ENCODE measurements at places on chromosomes 5 and 9. TPM values are rescaled to one million over a fixed set of nuclear protein-coding genes. Genes with fewer than 3 reads are reported as not detected.

PKN3 gene
- total RNA-seq = 0.33 TPM

SPINK9 gene
- not detected for total RNA-seq

- DNase-seq = no peak
Observed at GRCh38 chr9:83469722-83470121, 68.5 kb downstream of the FRMD3 start.

SMIM32 gene
- total RNA-seq = not detected

PHF24 gene
- total RNA-seq = 0.67 TPM

- DNase-seq = no peak
Observed at GRCh38 chr5:83044926-83045325, 32.3 kb downstream of the TMEM167A start.

DNA sequence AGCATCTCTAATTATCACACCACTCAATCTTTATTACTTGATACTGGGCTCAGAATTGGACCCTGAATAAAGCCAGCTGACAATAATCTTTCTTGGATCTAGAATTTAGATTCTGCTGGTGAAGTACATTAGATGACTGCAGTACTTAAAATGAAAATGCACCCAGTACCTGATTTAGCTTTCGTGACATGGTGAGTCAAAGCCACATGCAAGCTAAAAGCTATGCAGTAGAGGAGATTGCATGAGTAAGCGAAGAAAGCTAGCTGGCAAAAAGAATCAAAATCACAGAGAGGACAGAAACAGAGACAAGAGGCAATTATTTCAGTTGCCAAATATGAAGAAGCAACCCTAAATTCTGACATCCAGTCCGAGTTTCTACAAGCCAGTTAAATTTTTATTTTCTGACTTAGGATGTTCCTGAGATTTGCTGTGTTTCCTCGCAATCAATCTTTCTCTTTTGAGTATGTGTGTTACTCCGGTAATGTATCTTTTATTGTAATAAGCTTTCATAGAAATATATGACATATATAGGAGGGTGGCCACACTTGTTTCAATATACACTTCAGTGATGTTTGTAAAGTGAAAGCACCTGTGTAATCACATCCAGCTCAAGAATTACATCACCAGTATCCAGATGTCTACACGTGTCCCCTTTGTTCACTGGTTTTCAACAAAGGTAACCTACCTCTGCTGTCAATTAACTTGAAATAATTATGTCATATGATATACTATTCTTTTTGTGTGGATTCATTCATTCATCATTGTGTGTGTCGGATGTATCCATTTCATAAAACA is 101.7 kb downstream of the CDH18 start:
- peak; percentile 76 for DNase-seq

DNA sequence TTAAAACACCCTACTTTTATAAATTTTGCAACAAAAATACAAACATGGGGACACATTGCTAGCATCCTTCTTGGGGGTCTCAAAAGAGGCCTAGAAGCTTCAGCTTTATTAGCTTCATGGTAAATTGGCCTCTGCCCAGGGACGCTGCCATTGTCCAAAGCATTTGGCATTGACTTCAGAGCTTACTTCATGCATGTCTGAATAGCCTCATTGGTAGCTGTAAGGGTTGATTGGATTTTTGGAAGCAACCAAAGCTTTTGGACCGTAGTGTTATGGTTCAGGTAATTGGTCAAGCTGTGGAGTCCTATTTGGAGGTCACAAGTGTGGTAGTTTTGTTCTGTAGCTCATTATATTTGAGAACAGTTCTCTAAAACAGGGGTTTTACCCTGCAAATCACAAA is 411.7 kb upstream of the SLC24A2 start:
- no peak for DNase-seq

CCL27 gene
- not detected for total RNA-seq

- peak; percentile 95 for DNase-seq
Observed at GRCh38 chr9:128635266-128636023, 21.2 kb downstream of the DYNC2I2 start.

DNA sequence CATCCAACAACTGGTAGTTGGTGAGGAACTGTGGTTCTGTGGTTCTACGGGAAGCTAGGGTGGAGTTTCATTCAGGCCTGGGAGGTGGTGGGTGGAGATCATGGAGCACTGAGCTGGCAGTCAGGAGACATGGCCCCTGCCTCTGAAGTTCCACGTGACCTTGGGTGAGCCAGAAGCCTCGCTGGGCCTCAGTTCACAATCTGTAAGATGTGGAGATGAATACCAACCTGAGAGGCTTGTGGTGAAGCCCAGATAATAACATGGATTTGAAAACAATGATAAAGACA is 177.9 kb downstream of the MACROH2A1 start:
- DNase-seq = no peak

DNA sequence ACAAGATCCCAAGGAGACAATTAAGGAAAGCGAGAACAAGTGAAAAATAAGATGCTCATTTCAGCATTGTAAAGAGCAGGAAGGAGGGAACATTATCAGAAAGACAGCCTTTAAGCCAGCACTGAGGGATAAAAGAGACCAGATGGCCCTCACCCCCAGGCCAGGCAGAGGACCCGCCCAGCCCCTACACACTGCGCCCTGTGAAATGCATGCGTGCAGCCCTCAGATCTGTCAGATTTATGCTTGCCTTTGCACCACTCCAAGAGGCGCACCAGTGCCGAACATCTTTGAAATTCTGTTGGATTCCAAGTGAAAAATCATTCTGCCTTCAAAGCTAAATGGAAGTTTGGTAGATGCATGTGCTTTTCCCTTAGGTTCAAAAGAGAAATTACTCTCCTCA is 378.0 kb downstream of the MLLT3 start:
- no peak for DNase-seq

SLC6A19 gene
- not detected for total RNA-seq

DNA sequence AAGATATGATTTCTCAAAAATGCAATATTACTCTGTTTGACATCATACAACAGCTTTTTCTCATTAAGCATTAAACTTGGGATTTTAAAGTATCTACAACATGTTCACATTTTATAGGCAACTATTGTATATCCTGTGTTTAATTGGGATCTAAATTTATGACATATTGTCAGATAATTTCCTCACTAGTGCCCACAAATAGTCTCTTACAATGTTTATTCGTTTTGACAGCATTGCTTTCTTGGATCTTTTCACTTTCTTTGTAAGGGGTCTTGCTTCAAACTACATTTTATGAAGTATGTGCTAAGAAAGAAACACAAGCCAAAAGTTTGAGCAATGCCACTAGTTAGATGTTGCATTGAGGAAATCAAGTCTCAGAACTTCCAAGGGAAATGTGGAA is 285.1 kb downstream of the TMEM167A start:
- DNase-seq = no peak

DNA sequence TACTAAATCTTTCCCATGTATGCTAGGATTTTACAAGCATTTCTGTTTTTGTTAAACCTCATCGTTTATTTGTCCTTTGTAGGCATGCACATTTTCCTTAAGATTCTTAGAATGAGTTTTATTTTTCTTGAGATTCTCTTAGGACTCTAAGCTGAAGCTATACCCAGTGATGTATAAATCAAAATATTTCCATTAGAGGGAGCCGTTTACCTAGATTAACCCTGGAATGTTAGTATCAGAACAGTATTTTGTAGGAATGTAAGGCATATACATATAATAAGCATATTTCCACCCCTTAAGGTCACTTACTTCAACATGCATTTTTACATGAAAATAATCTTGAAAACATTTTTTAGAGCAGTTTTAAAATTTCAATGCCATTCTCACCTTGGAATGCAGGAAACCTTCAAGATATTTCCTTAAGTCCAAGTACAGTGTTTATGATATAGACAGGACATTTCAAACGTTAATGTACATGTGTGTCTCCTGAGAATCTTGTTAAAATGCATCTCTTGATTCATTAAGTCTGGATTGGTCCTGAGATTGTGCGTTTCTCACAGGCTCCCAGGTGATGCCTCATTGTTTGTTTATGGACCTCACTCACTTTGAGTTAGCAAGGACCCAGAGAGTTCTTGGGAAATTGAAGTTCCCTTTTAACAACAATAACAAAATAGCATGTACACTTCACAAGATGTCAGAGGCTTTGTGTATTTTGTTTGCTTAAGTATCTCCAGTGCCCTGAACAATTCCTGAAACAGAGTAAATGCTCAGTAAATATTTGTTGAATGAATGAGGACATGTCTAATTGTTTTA is 34.9 kb upstream of the FCHO2 start:
- peak; percentile 26 for DNase-seq

DNA sequence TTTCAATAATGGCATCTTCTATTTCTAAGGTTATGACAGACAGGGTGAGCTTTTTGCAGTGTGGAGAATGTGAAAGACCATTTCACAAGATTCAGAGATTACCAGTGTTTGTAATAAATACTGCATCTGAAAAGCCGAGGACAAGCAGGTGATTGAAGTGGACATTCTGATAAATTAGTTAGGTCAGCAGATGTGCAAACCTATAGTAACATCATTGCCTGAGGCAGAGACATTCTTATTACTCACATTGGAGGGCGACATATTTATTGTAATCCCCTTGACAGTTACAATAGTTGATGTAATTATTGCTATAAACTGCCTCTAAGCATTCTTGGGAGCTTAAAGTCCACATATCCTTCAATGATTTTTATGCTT is 3.3 kb downstream of the RASGRF2 start:
- no peak for DNase-seq

GRCh38 chr5:82986404-82986803 is 90.8 kb downstream of the TMEM167A start:
- no peak for DNase-seq

- DNase-seq = peak; percentile 64
Observed at GRCh38 chr9:135902655-135903357, 4.5 kb downstream of the CAMSAP1 start.

DNA sequence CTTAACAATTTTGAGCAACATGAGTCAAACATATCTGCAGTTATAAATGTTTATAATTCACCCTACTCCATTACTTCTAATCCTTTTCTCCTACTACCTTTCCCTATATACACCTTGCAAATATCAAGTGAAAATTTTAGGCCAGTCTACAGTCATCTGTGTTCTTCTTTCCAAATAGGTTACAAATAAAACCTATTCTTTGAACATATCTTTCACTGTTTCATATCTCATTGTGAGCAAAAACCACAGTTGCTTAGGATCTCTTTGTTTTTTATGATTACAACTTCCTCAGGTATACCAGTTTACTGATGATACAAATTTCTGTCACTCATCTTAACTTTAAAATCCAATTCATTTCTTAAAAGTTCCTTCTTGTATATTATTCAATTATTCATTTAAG is 34.4 kb downstream of the RFX3 start:
- no peak for DNase-seq

DNA sequence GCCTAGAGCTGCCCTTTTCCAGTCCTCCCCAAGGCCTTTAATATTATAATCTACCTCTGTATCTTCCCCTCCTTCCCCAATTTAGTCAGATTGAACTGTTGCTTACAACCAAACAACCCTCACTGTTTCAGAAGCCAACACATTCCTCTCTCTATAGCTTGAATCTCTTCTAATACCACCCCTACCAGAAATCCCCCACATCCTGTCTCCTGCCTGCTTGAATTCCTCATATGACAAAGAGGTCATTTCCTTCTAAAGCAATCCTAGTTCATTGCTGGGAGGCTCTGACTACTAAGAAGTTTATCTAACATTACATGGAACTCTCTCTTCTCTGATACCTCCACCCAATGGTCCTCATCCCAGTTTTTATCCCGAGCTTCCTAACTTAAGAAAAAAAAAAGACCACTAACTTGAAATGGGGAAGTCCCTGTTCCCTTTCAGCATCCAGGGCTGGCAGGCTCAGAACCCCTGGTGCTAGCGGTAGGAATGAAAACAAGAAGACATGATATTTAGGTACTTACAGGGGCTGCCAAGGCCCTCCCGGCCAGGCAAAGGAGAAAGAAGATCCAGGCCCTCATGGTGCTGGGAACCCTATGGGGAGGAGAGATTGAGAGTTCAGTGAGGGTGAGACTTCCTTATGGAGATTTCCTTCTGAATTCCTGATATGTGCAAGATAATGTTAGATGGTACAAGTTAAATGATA is 11.0 kb downstream of the SPARC start:
- DNase-seq = no peak
